ENCODE measurements at places on chromosomes 7 and 10. TPM values are rescaled to one million over a fixed set of nuclear protein-coding genes. Genes with fewer than 3 reads are reported as not detected.

Gene GALNT11
- total RNA-seq: 32.4 TPM

Gene METTL27
- total RNA-seq: 4.9 TPM

Gene CYP2C18
- not detected for total RNA-seq

Gene RAMP3
- under 0.01 TPM for total RNA-seq

Gene NPVF
- total RNA-seq: not detected

Gene SLC16A12
- under 0.01 TPM for total RNA-seq

Gene CHCHD1
- total RNA-seq: 16.2 TPM

Gene SERPINE1
- 167 TPM for total RNA-seq

Gene TNS3
- total RNA-seq: 52.6 TPM

Gene LIPM
- not detected for total RNA-seq

Gene OR6B1
- not detected for total RNA-seq

Gene NME8
- total RNA-seq: not detected

Gene DNTT
- not detected for total RNA-seq

Gene GPR26
- not detected for total RNA-seq

Gene GALNT17
- total RNA-seq: under 0.01 TPM

Gene CYP3A4
- not detected for total RNA-seq

Gene SLC35B4
- total RNA-seq: 13.6 TPM

Gene TAF5
- total RNA-seq: 3.0 TPM

Gene RALA
- total RNA-seq: 43.9 TPM

Gene ARHGAP22
- total RNA-seq: 21.3 TPM

Gene RAB19
- total RNA-seq: not detected

Gene KLLN
- total RNA-seq: 0.66 TPM

Gene HSPA12A
- total RNA-seq: 9.5 TPM

Gene WEE2
- not detected for total RNA-seq

Gene FRAT2
- 5.3 TPM for total RNA-seq

Gene MRLN
- total RNA-seq: not detected

Gene C7orf57
- not detected for total RNA-seq

Gene TRPV6
- not detected for total RNA-seq

Gene FAM25C
- total RNA-seq: not detected

Gene KLF14
- total RNA-seq: under 0.01 TPM

Gene FMC1
- 11.0 TPM for total RNA-seq

Gene NOS3
- 0.50 TPM for total RNA-seq

Gene CARD11
- total RNA-seq: not detected
